Amygdala (tissue), 56 donors: ENCODE measurements at places on chromosomes 13 and 19.

GRCh38 chr13:104008541-104009435, 942.6 kb upstream of the SLC10A2 start:
- no peak for DNase-seq

DNA sequence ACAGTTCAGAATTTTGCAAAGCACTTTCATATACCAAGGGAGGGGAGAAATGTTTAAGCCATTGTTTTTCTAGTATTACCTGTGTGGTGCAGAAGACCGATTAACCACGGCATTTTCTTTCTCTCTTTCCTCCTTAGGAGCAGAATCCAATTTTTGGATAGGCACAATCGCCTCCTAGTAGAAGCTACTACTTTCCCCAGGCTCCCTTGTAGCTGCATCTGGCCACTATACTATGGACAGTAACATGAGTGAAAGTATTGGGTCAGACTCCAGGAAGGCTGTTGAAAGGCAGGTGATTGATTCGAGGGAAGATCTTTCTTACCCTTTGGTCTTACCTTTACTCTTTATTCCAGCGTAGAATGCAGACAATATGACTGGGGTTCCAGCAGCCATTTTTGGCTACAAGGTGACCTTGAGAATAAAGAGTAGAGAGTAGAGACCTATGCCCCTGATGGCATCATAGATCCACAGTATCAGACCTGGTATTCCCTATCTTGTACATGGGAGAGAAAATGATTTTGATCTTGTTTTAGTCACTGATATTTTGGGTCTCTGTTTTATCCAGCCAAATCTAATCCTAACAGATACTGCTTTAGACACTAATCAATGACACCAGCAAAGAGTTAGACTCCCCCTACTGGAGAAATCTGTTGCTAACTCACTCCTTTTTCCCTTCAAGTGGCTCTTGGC, 77.0 kb downstream of the LRRC63 start:
- DNase-seq: no peak

GRCh38 chr13:102402290-102402689, 442 bp upstream of the FGF14 start:
- DNase-seq: peak; percentile 15

DNA sequence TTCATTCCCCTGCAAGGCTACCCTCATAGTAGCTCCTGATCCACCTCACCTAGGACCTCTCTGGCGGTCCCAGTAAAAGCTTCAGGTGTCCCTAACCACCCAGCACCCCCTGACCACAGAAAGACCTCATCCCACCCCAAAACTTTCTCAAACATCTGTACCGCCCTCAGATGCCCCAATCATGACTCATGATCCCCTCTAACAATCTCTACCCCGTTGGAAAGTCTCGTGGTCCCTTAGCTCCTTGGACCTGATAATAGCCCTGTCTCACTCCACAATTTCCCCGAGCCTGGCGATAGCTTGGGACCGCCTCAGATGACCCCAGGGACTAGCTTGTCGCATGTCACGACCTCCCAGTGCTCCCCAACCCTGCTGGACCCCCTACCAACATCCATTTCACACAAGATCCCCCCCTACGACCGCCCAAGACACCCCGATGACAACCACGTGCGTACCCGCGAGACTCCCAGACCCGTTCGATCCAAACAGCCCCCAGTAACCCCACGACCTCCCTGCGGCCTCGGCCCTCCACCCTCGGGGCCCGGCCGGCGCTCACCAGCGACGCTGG, 450 bp downstream of the NDUFA11 start:
- no peak for DNase-seq

GRCh38 chr13:112870051-112870331, 99.0 kb upstream of the MCF2L start:
- no peak for DNase-seq

DNA sequence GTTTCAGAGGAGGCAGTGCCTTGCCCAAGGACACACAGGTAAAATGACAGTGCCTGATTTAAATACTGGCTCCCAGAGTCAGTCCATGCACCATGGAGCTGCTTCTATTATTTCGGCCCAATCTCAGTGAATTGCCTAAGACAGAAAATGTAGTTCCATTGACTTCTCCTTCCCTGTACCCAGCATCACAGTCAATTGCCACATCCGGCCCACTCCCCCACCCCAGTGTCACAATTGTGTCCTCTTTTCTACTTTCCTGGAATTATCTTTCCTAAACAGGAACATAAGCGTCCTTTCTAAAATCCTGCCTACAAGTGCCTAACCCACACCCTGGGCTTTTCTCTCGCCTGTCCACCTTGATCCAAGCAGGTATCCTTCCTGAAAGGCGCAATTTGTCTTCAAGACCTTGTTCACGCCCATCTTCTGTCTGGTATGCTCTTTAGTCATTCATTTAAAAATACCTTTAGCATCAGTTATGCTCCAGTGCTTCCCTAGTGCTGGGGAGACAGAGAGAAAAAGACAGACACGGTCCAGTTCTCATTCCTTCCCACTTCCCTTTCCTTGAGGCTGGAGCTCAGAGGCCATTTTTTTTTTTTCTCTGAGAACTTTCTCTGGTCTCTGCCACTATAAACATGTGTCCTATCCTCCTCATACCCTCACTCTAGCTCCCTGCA, 411.4 kb downstream of the LIG4 start:
- no peak for DNase-seq

GRCh38 chr19:988081-988480, 3.9 kb downstream of the WDR18 start:
- no peak for DNase-seq

DNA sequence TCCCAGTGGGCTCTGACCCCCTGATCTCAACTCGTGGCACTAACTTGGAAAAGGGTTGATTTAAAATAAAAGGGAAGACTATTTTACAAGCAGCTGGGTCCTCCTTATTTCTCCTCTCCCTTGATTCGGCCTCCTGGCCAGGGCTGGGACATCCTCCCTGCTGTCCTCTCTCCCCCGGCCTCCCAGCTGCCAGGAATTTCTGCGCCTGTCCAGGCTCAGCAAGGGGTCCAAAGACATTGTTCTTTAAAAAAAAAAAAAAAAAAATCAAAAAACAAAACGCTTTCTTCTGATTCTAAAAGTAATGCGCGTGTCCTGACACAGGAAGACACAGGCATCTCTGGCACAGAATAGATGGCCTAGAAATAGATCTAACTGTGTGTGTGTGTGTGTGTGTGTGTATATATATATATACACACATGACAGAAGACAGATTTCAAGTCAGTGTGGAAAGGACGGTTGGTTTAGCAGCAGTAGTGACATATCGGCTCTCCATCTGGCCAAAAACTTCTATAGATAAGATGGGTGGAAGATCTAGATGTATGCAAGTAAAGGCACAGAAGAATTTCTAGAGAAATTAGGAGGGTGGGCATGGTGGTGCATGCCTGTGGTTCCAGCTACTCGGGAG, 12.3 kb upstream of the LENG8 start:
- no peak for DNase-seq

- no peak for DNase-seq
Measured at GRCh38 chr19:7846155-7846646, 16.2 kb downstream of the EVI5L start.

GRCh38 chr19:2341244-2341751, 12.8 kb downstream of the SPPL2B start:
- DNase-seq: no peak

DNA sequence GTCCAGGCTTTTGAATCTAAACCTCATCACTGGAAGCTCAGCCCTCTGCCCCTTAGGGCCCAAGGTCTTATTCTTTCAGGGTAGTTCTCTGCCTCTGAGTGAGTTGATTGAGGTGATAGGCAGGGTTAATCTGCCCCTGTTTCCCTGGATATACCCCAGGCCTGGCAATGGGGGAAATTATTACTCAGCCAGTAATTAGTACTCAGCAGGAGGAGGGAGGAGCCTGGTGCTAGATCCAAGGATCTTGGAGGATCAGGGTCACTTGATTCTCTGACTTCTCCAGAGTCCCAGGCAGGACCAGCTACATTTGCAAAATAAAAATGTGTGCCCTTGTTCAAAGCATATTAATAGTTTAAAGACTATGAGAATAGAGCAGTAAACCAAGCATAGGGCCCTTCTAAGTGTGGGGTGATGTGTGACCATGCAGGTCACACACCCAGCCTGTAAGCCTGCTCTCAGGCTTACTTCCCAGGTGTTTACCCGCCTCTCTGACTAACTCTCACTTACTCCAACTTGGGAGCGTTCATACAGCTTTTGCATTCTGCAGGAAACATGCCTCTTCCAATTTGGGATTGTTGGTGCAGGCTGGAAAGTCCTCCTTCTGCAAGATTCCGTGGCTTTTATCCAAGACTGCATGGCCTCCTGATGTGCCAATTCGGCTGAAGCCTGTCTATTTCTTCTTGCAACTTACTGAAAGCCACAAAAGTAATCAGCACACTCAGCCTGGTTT, 7.9 kb upstream of the STK24 start:
- DNase-seq: no peak

DNA sequence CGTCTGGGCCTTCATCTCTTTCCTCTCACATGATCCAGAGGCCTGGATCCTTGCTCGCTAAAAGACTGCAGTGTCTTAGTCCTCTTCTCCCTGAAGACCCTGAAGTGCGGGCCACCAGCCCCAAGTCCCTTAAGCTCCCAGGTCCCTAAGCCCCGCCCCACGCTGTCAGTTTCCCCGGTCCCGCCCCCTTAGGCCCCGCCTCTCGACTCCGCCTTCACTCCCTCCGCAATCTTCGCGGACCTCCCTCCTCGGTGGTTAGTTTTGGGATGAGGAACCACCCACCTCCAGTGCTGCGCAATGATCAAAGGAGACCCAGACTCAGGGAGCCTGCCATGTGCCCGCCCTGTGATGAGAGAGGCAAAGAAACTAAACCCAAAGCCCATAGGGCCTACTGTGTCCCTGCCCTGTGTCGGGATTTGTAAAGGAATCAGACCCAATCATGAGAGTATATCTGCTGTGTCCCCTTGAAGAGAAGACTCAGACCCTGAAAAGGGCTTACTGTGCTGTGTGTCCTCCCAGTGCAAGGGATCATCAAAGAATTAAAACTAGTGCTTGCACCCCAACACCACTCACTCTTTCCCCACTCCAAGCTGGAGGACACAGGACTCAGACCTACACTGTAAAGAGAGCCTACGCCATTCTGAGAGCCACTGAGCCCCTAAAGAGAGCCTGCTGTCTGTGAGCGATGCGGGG, 3.0 kb upstream of the COX6B1 start:
- no peak for DNase-seq

DNA sequence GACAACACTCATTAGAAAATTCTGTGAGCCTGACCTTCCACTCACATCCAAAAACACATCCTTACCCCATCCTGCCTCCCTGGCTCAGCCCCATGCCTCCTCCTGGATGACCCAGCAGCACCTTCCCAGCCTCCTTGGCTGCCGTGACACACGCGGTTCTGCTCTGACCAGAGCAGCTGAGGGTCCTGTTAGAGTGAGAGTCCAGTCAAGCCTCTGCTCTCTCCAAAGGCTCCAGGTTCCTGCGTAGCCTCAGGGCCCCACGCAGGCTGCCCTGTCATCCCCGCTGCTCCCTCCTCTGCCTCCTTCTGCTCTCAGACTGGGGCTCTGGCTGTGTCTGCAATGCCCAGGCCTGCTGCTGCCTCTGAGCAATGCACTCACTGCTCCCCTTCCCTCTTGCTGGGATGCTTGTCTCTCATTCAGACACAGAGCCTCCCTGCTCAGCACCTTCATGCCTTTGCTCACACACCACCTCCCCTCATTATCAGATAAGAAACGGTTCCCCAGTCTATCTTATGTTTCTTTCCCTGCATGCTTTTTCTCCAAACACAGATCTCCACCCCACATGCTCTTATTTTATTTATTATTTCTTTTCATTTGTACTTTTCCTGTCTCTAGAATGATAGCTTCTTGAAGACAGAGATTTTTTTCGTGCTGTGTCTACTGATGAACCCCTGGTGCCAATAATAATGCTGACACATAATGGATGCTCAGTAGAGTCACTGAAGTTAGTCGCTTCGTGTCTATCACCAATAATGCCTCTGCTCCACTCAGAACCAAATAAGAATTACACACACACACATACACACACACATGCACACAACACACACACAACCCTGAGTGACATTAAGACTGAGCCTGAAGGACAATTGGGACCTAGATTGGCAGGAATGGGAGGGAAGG, 10.2 kb upstream of the SIGLEC6 start:
- DNase-seq: no peak

- no peak for DNase-seq
Measured at GRCh38 chr19:54095136-54095858, 5.3 kb downstream of the OSCAR start.

DNA sequence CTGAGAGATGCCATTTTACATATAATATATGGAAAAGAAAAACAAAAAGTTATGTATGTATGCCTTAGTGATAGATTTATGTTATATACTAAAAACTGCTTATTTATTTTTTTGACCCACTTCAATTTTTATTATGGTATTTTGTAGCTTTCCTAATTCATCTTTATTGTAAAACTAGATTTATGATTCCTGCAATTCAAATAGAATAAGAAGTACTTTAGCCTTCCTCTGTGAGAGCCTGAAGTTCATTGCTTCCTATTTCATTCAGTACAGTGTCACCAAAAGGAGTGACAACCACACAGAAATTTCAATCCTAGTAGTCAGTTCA, 158.1 kb downstream of the RGCC start:
- no peak for DNase-seq

- no peak for DNase-seq
Measured at GRCh38 chr13:104597546-104598180, 1531.4 kb upstream of the SLC10A2 start.

GRCh38 chr19:652467-653389, 10.3 kb downstream of the RNF126 start:
- no peak for DNase-seq

DNA sequence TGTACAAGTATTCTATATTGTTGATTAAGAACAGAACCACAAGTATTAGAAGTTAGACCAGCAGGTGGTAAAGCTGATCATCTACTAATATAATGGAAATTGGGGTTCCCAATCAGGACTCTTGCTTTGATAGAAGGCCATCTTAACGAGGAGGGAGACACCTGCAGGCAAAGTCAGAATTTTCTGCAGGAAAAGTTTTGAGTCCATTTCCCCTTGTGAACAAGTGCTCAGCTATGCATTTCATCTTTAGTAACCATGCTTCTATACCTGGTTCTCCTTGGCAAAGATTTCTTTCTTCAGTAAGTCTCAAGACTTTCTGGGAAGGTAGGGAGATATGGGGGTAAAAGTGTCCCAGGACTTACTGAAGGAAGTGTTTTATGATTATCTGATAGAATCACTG, 36.1 kb upstream of the USPL1 start:
- DNase-seq: peak; percentile 4

DNA sequence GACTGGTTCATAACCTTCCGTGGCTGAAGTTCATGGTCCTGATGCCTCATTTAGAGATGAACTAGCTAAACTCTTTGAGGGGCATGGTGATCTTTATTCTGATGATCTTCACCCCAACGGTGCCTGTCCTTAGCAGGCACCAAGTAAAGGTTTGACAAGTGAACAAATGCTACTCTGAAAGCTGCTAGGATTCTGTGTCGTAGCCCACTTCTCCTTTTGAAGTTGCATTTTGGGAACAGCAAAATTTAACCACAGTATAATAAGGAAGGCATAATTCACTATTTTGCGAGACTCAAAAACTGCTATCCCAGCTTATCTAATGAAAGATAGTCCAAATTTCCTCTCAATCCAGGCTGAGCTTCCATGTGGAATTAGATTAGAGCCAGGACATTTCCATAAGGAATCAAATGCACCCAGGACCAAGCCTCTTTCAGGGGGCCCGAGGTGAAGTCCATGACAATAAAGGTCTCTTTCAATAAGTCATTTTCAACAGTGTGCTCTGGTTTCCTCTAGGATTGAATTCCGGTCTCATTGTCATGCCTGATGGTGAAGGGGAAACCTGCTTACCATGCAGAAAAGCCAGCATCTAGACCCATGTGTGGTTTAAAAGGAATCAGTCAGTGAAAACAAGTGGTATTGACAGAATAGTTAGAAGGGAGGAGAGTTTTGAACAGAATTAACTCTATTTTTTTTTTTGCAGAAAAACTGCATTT, 23.1 kb downstream of the SIAH3 start:
- DNase-seq: no peak
